ENCODE measurements at places on chromosomes 6 and 20.

DNA sequence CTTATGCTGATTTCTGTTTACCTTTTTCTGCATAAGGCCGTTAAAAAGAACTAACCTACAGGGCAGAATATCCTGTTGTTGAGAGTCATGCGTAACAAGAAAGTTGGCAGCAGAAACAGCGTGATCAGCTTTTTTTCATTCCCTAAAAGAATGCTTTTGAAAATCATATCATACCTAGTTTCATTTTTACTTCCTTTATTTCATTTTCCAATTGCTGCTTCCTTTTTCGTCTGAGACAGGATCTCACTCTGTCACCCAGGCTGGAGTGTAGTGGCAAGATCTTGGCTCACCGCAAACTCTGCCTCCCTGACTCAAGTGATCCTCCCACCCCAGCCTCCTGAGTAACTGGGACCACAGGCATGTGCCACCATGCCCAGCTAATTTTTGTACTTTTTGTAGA lies 4.1 kb downstream of the CALHM6 start:
- DNase-seq, result no peak

DNA sequence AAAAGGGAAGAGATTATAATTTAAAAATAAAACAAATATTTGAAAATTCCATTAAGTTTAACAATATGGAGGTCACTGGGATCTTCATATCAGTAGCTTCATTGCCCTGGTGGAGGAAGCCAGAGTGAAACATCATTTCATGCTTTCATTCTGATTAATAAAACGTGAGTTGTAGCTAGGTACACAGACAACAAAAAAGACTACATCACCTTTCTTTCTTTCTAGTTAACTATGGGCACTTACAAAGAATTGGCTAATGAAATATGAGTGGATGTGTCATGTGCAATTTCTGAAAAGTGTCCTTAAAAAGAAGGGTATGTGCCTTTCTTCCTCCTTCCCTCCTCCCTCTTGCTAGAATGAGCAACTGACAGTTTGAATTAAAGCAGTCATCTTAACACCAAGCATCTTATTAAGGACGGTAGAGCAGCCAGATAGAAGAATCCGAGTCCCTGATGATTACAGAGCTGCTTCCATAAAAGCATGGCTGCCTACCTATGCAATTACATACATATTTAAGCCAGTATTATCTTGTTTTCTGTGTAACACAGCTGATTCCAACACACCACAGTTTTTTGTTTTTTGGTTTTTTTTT lies 3.4 kb downstream of the SERAC1 start:
- no peak for DNase-seq

DNA sequence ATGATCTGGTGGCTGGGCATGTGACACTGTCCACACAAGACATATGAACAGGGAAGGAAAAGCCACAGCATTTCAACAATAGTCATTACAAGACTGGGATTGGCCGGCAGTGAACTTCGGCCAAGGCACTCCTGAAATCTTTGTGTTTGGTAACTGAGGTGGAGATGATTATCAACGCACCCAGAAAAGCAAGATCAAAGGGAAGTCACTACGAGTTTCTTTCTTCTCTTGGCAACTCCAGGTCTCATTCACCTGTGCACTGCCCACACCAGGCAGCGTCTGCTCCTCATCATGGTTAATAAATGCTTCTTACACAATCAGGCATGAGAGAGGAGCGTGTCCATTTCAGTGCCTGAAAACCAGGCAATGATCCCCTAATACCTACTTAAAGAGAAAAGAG lies 20.5 kb upstream of the FOXC1 start:
- DNase-seq, result peak; percentile 12

DNA sequence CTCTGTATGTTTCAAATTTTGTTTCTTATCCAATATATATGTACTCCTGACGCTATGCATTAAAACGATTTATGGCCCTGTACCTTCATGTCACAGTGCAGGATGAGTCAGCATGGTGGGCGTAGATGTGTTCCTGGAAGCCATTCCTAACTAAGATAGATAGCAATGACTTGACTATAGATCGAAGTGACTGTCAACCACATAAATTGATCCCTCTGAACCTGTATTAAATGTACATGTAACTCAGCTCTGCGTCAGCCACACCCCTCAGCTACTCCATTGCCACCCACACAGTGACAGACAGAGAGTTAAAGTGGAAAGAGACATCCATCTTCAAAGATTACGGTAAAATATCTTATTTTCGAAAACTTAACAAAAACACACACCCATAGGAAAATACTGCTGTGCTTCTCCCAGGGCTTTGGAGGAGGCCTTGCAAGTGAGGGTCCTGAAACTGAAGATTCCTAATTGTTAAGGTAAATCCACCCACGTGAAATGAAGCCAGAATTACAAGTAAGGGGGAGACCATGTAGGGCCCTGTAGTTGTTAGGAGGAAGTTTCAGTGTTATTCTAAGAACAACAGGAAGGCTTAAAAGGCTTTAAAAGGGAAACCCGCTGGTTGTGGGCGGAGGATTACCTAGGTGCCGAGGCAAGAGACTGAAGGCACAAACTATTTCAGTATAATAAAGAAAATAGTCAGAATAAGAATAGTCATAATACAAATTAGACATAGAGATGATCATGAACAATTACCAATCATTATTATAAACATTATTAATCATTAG lies 10.3 kb upstream of the RAD21L1 start:
- no peak for DNase-seq

GRCh38 chr6:131049608-131050007 lies 13.4 kb downstream of the EPB41L2 start:
- no peak for DNase-seq

DNA sequence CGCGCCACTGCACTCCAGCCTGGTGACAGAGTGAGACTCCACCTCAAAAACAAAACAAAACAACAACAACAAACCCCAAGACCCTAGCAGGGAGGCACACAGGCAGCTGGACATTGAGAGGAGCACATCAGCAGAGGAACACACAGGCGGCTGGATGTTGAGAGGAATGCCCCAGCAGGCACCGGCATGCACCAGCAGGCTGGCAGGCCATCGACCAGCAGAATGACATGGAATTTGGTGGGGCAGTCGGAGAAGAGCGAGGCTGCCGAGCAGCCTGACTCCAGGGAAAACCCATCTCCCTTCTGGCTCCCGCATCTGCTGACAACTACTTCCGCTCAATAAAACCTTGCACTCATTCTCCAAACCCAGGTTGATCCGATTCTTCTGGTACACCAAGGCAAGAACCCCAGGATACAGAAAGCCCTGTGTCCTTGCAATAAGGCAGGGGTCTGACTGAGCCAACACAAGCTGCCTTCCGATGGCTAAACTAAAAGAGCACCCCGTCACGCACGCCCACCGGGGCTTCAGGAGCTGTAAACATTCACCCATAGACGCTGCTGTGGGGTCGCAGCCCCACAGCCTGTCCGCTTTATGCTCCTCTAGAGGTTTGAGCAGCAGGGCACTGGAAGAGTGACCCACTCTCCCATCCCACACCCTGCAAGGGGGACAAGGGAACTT lies 60.2 kb downstream of the SLC22A23 start:
- DNase-seq, result no peak

GRCh38 chr6:102039441-102039840 lies 645.9 kb downstream of the GRIK2 start:
- no peak for DNase-seq

GRCh38 chr6:32840604-32841246 lies 2.2 kb upstream of the TAP2 start:
- no peak for DNase-seq

GRCh38 chr6:113744861-113745260 lies 112.3 kb upstream of the MARCKS start:
- DNase-seq, result no peak

GRCh38 chr6:10268611-10269310 lies 146.1 kb downstream of the TFAP2A start:
- peak; percentile 23 for DNase-seq

DNA sequence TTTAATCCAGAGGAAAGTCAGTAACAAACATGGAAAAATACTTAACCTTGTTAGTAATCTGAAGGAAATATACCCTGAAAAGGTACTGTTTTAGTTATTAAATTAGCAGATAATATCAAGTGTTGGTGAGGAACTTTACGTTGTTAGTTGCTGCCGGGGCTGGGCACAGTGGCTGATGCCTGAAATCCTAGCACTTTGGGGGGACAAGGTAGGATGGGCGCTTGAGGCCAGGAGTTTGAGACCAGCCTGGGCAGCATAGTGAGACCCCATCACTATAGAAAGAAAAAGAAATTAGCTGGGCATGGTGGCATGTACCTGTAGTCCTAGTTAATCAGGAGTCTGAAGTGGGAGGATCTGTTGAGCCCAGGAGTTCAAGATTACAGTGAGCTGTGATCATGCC lies 72.7 kb upstream of the DYNLRB1 start:
- no peak for DNase-seq

GRCh38 chr6:34524499-34524898 lies 31.6 kb downstream of the SPDEF start:
- DNase-seq, result no peak

- no peak for DNase-seq
Measured at GRCh38 chr20:43670423-43670822, 3.5 kb downstream of the MYBL2 start.

- DNase-seq, result no peak
Measured at GRCh38 chr20:62413896-62414481, 6.9 kb upstream of the CABLES2 start.
